ENCODE measurements at places on chromosomes 3 and 15.

- DNase-seq: no peak
These were observed 900.5 kb downstream of the EPHA3 start for GRCh38 chr3:90007778-90008499.

DNA sequence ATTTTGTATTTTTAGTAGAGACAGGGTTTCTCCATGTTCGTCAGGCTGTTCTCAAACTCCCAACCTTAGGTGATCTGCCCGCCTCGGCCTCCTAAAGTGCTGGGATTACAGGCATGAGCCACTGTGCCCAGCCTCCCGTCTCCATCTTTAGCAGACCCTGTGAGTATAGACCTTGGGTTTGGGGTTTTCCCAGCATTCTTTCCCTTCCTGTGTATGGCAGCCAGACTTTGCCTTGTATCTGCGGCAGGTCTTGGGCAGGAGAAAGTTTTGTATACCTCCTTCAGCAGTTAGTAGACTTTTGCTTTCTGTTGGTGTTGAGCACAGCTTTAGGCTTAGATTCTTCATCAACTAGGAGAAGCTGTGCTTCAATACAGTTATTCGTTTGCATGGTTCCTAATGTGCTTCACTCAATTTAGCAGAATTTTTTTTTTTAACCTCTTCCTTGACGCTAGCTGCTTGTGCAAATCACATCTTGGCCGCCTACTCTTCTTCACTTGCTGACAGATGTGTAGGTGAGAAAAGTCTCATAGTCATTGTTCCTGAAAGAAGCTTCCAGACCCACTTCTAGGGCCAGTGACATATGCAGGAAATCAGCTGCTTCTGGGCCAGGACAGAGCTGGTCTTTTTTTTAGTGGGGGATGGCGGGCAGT is 38.4 kb downstream of the MAP2K1 start:
- DNase-seq: no peak

DNA sequence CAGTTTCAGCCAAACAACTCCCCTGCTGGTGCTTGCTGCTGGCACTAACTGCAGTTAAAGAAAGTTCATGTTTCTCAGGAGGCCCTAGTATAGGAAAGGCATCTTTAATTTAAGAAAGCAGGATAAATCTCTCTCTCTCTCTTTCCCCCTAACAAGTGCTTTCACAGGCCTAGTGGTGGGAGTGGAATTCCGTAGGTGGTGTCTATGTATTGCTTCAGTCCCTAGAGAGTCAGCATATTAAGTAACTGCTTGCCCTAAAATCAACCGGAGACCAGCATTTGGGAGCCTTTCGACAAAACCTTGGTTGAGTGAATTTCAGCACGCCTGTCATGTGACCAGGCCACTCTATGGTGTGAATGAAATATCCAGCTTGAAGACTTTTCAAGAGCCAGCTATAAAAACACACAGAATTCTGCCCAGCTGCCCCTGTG is 169.2 kb upstream of the TGFBR2 start:
- no peak for DNase-seq

DNA sequence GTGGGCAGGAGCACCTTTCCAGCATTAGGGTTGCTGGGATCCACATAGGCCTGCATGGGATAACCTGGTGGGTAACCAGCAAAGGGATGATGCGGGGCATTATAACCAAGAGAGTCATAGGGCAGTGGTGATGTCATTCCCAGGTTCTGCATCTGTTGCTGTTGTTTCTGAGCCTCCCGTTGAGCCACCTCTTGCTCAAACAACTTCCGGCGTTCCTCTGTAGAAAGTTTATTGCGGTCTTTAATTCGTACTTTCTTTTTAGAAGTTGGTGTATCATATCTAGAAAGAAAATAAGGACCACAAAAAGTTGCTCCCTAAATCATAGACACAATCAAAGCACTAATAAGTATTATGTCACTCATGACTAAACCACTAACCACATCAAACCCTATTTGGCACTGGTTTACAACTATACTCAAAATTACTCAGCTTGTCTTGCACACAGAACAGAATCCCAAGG is 77.8 kb downstream of the NBEAL2 start:
- DNase-seq: no peak

DNA sequence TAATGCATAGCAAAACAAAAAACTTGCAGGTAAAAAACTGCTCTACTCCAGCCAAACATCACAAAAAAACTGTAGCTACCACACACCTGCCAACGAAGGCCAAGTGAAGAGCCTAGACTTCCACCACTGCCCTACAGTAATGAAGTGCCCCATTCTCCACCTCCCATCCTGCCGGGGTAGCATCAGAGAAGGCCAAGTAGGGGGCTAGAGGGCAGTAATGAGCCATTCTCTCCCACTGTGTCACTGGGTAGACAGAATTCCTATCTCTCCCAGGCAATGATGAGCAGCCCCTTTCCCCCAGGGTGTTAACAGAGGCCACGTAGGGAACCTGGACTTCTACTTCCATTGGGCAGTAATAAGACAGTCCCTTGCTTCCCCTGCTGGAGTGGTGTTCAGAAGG is 9.5 kb downstream of the SEC22C start:
- DNase-seq: no peak

DNA sequence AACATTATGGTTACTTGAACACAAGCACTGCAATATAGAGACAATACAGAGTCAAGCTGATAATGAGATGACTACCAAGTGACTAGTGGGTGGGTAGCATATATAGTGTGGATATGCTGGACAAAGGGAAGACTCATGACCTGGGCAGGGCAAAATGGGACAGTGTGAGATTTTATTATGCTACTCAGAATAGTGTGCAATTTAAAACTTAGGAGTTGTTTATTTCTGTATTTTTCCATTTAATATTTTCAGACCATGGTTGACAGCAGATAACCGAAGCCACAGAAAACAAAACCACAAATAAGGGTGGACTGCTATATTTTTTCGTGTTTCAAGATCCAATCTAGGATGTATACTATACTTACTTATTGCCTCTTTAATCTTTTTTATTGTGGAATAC is 19.6 kb downstream of the GALK2 start:
- DNase-seq: no peak

- DNase-seq: no peak
These were observed 263.9 kb upstream of the IGF1R start for GRCh38 chr15:98384328-98385029.

DNA sequence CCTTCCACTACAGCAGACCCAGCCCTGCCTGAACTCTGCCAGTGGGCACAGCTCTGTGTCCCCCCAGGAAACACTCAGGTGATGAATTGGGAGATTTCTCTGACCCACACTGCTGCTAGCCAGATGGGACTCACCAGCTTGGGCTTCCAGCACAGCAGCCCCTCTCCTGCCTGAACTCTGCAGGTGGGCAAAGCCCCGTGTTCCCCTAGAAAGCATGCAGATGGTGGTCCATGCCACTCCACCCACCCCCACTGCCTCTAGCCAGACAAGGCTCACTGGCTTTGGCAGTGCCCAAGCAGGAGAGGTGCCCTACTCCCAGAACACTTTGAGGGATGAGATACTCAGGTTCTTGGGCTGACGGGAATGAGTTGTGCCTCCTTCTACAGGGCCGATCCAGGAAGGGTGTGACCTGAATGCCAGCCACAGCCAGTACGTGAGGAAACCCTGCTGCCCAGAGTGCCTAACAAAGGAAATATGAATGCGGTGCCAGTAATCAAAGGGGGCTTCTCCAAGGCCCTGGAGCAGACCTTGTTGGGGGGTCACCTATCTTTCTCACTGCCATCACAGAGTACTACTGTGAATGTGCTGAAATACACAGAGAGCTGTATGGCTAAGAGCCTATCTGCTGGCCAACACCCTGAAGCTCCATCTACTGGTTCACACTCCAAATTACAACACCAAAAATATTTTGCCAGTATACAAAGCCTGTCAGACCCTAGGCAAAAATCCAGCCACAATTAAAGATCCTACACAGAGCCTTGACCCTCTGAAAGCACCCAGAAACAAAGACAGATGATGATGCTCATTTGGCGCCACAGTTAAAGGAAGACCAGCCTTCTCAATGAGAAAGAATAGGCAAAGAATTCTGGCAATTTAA is 61.9 kb downstream of the BTLA start:
- no peak for DNase-seq

- DNase-seq: no peak
These were observed 72.7 kb upstream of the ABHD2 start for GRCh38 chr15:89015412-89016097.

DNA sequence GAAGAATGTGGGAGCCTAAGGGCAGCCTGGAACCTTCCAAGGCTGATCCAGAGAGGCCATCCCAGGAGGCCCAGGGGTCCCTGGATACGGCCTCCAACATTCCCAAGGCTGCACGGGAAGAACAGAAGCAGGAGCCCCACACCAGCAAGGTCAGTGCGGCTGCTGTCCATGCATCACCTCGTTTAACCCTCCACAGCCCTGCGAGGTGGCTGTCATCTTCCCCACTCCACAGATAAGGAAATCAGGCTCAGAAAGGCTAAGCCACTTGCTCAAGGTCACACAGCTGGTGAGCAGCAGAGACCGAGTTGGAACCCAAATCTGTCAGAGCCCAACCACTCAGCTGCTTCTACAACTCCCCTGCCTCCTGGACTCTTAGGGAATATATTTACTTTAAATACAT is 21.6 kb downstream of the SEMA7A start:
- no peak for DNase-seq

- DNase-seq: no peak
These were observed 3.0 kb downstream of the ZNF770 start for GRCh38 chr15:34984889-34985630.

GRCh38 chr15:34370129-34370528 is 3.1 kb upstream of the LPCAT4 start:
- DNase-seq: no peak

DNA sequence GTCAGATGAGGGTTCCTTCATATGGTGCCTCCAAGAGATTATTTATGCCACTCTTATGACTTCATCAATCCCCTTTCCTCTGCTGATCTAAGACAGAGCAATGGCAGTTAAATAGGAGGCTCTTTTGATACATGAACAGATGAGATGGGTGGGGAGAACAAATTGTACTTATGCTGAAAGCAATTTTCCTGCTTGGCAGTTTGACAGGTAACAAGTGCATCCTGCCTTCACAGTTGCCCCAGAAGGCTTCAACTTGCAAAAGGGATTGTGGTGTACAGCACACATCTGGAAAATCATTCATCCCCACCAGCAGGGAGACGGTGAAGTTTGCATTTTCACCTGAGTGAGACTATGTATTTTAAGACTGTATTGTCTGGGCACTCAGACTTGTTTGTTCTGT is 27.3 kb downstream of the ENTPD3 start:
- no peak for DNase-seq

GRCh38 chr15:27983496-27983895 is 115.6 kb downstream of the OCA2 start:
- DNase-seq: no peak

DNA sequence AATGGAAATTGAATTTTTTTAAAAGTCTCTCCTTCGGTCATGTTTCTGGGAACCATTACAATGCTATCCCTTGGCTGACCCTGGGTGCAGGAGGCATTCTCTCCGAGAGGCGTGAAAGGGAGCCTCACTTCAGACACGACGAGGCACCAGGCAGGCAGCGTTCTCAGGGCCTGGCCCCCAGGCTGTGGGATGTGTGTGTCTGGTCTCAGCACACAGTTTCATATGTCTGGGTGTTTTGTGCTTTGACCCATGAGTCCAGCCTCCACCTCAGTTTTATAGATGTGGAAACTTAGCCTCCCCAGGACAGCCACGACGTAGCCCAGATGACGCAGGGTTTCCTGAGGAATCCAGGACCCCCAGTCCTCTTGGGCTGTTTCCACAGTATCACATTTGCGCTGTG is 34.0 kb downstream of the FGD5 start:
- no peak for DNase-seq

DNA sequence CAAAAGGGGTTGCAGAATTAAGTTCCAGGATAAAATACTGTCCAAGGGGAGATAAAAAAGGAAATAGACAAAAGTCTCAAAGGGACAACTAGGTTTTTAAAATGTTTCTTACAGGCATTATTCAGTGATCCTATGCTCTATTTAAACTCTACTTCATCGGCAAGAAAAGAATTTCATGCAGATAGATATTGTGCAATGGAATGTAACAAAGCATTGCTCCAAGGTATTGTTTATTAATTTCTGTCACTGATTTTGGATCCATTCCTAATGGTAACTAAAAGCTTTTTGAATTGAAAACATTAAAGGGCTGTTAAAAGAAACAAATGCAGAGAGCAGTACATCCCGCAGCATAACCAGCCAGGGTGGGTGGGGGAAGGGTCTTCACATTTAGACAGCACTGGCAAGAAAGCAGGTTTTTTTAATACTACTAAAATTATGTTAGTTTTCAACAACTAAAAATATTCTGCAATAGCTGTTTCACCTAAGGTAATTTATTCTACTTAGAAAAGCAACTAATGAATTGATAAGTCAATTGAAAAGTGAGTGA is 82.9 kb downstream of the THBS1 start:
- no peak for DNase-seq

DNA sequence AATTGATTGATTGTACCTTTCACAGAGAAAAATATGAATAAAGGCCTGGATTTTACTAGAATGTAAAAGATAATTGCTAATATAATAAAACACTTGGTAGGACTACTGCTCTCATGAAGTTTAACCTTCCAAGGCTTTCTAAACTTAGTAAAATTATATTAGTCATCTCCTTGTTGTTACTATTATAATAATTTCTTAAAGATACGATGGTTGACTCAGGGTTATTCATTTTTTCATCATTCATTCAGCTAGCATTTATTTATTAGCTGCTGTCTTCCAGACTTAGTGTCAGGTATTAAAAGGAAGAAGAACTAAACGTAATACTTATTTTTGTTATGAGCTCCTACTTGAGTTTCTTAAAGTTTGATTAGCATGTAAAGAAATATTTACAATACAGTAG is 771.6 kb upstream of the NR2F2 start:
- no peak for DNase-seq

GRCh38 chr15:91938136-91938535 is 84.6 kb downstream of the SLCO3A1 start:
- DNase-seq: no peak

GRCh38 chr3:94794563-94794962 is 731.7 kb downstream of the NSUN3 start:
- DNase-seq: no peak

GRCh38 chr3:4060064-4060463 is 243.1 kb upstream of the SETMAR start:
- DNase-seq: no peak

- no peak for DNase-seq
These were observed 63.8 kb upstream of the XCR1 start for GRCh38 chr3:46091046-46091445.

GRCh38 chr3:99895703-99896441 is 78.2 kb downstream of the CMSS1 start:
- no peak for DNase-seq

- no peak for DNase-seq
These were observed 57.9 kb upstream of the EPHB3 start for GRCh38 chr3:184503647-184504046.

DNA sequence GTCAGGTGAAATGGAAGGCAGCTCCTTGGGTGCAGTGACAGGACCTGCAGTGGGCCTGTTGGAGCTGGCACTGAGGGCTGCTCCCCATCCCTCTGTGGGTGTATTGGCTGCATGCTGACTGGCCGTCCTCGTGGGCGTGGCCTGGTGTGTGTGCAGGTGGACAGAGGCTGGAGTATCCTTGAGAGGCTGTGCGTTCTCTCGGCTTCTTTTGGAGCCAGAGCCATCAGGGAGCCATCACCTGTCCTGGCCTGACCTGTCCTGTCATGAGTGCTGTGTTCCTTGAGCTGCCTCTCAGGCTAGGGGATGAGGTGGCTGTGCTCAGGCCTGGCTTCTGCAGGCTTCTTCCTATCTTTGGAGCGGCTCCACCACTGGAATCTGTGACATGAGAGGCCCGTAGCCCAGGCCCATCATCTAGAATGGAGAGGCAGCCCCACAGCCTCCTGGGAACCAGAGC is 61.5 kb downstream of the APBA2 start:
- DNase-seq: no peak

GRCh38 chr3:151268267-151269235 is 9.8 kb downstream of the P2RY14 start:
- no peak for DNase-seq

Measured in progenitor cell of endocrine pancreas (in vitro differentiated cells).